ENCODE measurements at places on chromosomes 3 and 15.

- DNase-seq = no peak
These were observed 13.2 kb downstream of the EPHB3 start for GRCh38 chr3:184574515-184575417.

DNA sequence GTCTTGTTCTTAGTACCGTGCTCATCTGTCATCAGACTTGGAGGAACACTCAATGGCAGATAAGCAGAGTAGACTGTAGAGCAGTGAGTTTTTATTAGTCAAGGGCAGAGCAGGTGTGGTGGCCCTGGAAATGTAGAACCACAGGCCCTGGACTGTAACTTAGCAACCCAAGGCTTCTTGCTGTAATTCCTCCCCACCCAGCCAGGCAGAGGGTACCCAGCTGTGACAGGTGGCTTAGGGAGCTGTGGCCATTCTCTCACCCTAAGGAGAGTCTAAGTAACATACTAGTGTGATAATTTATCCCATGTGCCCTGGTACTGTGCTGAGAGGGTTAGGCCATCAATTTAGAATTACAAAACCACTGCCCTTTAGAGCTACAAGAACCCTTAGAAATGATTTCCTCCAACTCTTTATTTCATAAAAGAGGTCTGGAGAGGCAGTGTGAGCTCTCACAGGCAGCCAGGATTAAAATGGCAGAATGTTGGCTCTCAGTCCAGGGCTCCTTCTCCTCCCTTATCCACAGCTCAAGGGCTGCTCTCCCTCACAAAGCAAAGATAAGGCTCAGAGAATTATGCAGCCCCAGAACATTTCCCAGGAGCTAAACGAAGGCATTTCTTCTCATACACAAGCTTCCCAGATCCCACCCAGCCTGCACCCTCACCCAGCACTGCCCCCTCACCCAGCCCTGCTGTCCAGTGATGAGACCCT lies 3.0 kb downstream of the POMGNT2 start:
- no peak for DNase-seq

GRCh38 chr3:39388741-39389248 lies 5.6 kb downstream of the SLC25A38 start:
- DNase-seq = no peak

DNA sequence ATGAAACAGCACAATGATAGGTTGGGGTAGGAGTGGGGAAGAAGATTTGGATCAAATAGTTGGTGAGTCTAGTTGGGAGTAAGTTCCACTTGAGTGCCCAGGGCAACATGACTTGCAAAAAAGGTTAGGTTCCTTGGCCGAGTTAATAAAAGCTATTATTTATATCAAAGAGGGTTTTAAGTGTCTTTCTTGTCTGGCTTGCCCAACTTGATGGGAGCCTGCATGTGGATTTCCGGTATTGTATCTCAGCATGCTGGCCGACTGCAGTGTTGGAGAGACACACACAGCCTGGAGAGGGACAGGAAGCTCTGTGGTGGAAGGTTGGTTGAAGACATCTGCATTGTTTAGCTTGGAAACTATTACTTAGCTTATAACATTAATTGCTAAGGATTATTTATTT lies 449.5 kb upstream of the TBL1XR1 start:
- no peak for DNase-seq

GRCh38 chr3:5036858-5037257 lies 57.6 kb downstream of the BHLHE40 start:
- DNase-seq = no peak

DNA sequence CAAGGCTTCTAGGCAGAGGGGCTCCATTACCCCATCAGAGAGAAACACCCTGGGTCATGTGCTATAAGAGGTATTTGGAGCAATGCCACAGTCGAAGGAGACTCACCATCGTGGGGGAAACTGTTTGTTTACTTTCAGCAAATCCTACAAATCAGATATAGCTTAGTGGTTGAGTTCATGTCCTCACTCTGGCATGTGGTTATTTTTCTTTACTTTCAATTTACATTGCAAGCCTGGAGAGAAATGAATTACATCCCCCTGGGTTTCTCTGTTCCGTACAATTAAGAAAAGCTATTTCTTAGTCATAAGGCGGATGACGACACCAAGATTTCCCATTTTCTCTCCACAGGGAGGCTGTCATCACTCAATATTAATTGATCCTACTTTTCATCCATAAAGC lies 36.9 kb downstream of the RFTN1 start:
- DNase-seq = no peak

DNA sequence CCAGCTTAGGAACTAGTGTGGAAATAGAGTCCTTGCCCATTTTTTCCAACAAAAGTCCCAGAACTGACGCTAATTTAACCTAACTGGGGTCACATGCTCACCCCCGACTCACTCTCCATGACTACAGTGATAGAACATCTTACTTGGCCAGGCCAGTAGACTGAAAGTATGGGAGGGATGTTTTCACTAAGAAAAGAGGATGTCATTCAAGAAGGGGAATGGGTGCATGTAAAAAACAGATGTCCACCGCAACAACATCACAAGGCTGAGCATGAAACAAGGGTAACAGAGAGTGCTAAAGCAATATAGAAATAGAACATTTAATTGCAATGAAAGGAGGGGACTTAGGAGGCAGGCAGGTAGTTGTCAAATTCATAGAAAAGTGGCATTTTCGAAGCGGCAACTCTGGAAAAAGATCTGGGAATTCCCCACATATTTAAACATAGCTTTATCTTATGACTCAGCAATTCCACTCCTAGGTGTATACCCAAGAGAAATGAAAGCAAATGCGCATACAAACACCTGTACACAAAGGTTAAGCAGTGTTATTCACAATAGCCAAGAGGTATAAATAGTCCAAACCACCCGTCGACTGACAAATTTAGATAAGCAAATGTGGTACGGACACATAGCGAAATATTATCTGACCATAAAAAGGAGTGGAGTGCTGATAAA lies 41.1 kb upstream of the UBE2E2 start:
- DNase-seq = no peak

DNA sequence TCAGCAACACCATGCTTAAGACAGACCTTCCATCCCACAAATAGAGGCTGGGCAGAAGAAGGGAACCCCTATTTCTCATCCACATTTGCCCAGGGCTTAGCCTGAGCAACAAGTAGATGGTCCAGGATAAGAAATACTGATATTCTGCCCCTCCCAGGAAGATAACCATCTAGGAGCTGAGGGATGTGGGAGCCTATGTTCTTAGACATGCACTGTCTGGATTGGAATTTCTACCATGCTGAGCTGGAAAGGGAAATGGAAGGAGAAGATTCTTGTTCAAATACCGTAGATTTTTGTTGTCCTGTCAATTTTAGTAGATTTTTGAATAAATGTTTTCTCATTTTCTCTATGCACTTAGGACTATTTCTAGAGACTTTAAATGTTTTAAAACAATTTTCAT lies 450.7 kb upstream of the SEMA6D start:
- no peak for DNase-seq

DNA sequence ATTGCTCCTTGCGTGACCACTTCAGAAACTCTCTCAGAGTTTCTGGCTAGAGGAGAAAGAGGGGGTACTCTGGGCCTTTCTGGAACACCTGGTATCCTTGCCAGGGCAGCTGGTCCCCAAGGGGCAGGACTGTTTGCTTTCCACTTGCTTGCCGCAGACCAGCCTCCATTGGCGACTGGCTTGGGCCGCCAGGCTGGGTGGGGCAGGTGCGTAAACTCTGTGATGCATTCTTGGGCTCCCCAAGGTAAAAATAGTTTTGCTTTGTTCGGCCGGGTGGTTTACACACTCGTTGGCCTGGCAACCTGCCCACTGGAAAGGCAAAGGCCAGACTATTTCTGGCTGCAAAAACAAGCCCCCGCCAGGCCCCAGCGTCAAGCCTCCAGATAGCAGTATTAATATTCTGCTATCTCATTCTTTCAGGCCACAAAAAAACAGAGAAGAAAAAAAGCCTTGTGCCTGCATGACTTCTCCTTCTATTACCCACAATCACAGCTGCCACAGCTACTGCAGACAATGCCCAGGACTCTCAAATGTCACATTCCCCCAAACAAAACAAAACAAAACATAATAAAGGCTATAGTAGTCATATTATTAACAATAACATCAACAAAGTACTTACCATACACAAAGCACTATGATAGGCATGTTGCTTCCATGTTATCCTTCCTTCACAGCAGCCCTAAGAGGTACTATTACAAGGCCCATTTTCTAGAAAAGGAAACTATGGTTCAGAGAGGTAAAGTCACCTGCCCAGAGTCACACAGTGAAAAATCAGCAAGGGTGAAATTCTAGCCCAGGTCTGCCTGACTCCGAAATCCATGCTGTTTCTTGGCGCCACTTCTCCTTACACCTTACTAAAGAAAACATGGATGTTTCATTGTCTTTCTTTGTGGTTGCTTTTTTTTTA lies 14.0 kb upstream of the SSUH2 start:
- DNase-seq = no peak

GRCh38 chr3:139319428-139320402 lies 24.1 kb upstream of the MRPS22 start:
- DNase-seq = peak; percentile 53

- DNase-seq = no peak
These were observed 460.0 kb upstream of the RARB start for GRCh38 chr3:24968036-24968435.

DNA sequence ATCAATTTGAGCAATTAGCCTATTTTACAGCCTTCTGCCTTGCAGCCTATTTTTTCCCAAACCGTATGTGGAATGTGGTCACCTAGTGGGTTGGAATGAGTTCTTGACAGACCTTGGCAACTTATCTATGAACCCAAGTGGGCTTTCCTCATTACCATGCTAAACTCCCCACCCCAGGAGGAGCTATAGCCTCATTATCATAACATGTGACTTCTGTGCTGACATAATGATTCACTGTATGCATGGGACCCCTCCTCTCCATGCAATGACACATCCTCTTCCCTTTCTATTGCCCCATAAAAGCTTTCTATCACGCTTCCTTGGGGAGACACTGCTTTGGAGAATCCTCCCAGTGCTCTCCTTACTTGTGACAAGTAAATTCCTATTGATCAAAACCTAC lies 83.5 kb upstream of the FHIT start:
- no peak for DNase-seq

DNA sequence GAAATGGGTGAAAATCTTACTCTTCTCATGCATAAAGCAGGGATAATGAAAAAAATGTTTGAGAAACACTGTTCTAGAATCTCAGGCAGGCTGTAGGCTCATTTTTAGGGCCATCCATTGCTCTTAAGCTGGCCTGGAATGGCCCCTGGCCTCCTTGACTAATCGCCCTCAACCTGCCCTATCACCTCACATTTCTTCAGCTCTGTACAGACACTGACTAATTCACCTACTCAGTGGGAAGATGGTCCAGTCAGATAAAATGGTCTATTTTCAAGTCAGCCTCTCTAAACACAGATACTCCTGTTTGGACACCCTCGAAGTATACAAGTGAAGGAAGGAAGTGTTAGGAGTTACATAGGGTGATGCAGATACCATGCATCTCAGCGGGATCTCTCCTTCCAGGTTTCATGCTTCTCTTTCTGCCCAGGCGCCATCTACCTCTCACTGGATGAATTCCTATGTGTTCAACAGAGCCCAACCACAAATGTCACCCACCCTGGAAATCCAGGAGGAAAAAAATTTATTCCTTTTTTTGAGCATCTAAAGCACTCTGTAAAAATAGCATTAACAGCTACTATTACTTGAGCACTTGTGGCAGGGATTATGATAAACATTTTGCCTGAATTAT lies 12.1 kb downstream of the FMN1 start:
- no peak for DNase-seq

DNA sequence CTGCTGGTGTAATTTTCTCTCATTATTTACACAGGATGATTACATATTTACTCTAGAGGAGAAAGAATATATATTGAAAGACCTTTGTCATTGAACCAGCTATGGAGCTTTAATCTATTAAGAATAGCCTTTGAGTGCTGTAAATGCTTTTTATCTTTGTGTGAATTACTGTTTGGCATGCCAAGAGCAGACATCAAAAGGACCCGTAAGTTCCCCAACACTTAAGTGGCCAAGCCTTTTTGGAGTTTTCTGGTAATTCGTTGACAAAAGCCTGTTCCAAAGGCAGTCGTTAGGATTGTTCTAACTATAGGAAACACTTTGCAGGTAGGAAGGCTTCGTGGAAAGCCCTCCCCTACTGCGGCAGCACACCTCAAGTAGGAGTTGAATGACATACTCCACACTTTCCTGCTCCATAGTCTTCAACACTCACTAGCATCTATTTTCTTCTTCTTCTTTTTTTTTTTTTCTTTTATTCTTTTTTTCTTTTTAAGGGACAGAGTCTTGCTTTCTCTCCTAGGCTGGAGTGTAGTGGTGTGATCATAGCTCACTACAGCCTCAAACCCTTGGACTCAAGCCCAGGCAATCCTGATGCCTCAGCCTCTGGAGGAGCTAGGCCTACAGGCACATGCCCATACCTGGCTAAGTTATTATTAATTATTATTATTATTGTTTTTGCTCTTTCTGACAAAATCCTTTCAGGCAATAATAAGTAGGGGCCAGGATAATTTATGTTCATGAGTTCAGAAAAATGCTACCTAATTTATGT lies 98.6 kb downstream of the SUCNR1 start:
- DNase-seq = no peak

GRCh38 chr15:66144978-66145725 lies 108.4 kb downstream of the MEGF11 start:
- no peak for DNase-seq

- peak; percentile 1 for DNase-seq
These were observed 74.4 kb downstream of the P2RY1 start for GRCh38 chr3:152909180-152909883.

- no peak for DNase-seq
These were observed 10.9 kb downstream of the SLCO2A1 start for GRCh38 chr3:134018850-134019249.

- DNase-seq = no peak
These were observed 351.9 kb downstream of the LSAMP start for GRCh38 chr3:116093374-116093773.

- no peak for DNase-seq
These were observed 21.0 kb downstream of the TP53BP1 start for GRCh38 chr15:43471975-43472374.

DNA sequence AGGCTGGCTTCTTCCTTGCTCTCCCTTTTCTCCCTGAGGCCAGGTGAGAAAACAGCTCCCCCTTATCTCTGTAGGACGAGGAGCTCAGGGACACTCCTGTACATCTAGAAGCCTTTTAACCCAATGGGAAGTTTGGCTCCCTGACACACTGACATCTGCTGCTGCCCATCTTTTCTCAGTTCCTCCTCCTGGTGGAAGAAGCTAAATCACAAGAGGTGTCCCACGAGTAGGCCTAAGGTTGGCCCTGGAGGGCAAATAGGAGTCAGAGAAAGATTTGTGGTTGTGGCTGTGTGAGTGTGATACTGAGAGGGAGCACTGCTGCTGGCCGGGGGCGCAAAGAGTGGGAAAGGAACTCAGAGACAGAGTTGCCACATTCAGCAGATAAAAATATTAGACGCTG lies 49.5 kb downstream of the ARHGAP31 start:
- DNase-seq = no peak

GRCh38 chr3:130897316-130897715 lies 3.4 kb downstream of the ATP2C1 start:
- no peak for DNase-seq

GRCh38 chr15:35720019-35720418 lies 174.1 kb upstream of the DPH6 start:
- no peak for DNase-seq

DNA sequence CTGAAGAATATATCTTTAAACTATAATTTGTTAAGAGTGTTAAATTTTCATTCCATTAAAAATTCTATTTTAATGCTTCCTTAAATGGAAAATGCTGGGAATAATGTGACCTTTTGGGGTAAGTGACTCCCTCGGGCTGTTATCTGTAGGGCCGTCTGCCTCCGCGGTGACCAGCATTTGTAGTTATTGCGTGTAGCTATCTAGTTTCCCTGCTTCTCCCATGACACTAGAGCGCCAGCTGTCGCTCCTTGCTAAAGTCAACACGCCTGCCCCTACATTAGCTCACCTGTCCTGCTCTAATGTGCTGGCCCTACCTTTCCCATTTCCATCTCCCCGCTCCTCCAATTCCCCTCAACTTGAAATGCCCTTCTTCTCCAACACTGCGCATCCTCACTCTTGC lies 12.4 kb upstream of the CHRM5 start:
- DNase-seq = no peak
